ENCODE measurements at places on chromosomes 5 and 9.

GRCh38 chr5:106174903-106175302 is 1495.8 kb downstream of the EFNA5 start:
- DNase-seq: no peak

GRCh38 chr5:96969366-96969765 is 33.5 kb downstream of the LNPEP start:
- no peak for DNase-seq

DNA sequence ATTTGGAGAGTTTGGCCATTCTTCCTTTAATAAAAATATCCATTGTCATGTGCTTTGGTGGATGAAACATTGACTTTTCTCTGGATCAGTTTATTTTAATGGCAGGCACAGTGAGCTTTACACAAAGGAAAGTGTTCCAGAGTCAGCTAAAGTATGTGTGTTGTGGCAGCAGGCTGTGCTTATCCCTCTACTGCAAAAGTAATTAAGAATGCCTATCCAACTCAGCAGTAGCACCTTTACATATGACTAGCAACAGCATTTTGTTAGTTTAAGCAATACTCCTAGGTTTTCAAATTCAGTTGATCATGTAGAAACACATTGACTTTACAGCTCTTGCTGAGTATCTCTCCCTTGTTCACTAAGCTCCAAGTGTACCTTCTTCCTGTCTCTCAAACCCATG is 730.5 kb upstream of the RGMB start:
- DNase-seq: no peak

GRCh38 chr9:127277099-127277498 is 12.5 kb downstream of the GARNL3 start:
- no peak for DNase-seq

DNA sequence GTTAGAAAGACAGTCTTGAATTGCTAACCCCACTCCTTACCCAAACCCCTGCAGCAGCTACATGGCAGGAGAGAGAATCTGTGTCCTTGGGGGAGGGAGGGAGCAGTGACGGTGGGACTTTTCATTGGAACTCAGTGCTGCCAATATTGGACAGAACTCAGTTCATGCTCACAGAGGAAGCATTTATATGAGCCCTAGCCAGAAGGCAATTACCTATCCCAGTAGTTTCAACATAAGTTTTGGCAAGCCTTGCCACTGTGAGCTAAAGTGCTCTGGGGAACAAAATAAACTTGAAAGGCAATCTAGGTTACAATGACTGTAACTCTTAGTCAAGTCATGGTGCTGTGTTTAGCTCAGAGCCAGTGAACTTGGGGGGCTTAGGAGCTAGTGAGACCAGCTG is 1013.4 kb upstream of the COX7C start:
- no peak for DNase-seq

DNA sequence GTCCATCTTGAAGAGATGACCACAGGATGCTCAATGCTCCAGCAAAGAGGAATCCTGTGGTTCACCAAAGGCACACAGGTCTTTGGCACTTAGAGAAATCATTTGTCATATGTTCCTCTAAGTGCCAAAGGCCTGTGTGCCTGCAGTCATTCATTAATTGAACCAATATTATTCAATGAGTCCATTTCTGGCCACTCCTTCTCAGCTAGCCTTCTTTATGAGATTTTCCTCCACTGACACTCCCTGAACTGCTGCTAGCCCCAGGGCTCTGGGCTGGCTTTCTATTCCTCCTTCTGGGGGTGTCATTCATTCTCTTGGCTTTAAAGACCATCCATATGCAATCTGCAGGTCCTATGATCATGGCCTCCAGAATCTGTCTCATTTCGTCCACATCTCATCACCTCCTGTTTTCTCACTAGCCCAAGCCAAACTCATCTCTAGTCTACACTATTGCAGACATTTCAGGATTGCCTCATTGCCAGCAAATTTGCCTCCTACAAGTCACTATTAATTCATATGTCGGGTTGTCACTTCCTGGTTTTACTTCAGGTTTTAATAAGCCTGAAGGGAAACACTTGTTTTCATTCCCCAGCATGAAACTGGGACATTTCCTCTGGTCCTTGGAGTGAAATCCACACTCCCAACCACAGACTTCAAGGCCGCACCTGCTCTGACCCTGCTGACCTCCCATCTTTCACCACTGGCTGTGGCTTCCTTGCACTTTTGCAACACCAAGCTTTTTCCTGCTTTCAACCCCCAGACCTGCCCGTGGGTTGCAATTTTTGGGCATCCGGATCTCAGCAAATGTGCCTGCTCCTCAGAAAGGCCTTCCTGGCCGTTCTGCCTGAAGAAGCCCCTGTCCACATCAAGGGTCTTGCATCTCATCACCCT is 35.1 kb downstream of the KCNIP1 start:
- DNase-seq: no peak

DNA sequence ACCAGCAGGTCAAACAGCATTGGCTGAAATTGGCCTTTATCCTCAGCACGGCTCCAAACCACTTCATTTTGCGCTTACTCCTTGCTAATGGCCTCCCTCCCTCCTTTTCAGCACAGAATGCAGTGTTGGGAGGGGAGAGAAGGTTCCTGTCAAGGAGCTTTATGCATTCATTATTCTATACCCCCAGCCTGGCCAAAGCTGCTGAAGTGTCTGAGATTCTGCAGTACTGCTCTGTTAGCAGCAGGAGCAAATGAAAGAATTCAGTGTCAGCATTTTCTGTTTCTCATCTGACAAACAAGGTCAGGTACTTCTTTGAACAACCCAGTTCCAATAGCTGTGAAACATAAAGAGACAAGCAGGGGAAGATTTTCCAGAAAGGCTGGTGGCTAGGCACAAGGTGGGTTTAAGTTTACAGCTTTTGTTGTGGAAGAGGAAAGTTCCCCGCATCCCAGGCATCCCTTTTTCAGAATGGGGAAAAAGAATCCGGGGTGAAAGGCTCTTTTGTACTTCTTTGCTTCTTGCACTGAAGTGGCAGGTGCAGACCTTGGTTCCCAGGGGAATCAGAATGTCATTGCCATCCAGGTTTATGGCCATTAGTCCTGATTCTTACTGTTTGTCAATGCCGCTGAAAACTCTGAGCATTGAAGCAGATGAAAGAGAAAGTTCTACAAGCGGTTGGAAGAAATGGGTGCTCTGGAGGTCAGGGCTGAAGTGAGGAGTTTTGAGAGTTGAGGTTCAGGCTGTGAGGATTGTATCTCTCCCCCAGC is 109.3 kb upstream of the APC start:
- no peak for DNase-seq

GRCh38 chr5:116472274-116472673 is 102.3 kb downstream of the SEMA6A start:
- no peak for DNase-seq

DNA sequence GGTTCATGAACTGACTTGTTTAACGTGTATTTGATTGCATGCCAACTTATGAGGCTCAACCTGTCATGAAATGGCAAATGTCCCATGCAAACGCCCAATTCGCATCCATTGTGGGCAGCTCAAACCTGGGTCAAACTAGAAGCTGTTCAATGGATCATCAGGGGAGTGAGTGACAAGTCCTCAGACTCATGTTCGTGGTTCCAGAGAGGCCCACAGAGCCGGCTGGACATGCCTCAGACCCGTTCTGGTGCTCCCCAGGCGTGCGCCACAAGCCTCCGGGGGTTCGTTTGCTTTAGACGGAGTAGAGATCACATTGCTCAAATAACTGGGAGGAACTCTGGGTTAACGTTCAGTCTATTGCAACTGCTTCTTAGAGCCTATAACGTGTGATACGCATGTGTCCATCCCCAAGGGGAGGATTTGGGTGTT is 15.0 kb downstream of the GFI1B start:
- DNase-seq: no peak

GRCh38 chr5:96902876-96903275 is 26.6 kb downstream of the ERAP2 start:
- DNase-seq: no peak

GRCh38 chr5:83035373-83036100 is 41.7 kb downstream of the TMEM167A start:
- DNase-seq: no peak

GRCh38 chr5:30040488-30041118 is 1152.9 kb upstream of the CDH6 start:
- no peak for DNase-seq

- no peak for DNase-seq
These were observed 41.6 kb downstream of the MYO10 start for GRCh38 chr5:16894236-16895057.

DNA sequence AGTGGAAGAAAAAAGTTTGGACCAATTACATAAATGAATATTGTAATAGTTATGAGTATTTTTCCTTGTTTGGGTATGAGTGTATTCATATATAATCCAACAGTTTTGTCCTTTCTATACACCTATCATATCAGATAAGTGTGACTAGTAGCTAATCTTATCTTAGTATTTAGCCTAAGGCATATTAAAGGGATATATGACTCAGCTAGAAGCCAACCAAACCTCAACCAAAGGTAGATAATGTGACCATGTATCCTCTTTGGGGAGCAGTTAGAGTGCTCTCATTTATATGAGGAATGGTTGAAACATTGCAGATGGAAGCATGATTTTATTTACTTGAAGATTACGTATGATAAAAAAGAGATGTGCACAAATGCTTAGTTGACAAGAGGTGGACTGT is 370.0 kb upstream of the CTNND2 start:
- no peak for DNase-seq

DNA sequence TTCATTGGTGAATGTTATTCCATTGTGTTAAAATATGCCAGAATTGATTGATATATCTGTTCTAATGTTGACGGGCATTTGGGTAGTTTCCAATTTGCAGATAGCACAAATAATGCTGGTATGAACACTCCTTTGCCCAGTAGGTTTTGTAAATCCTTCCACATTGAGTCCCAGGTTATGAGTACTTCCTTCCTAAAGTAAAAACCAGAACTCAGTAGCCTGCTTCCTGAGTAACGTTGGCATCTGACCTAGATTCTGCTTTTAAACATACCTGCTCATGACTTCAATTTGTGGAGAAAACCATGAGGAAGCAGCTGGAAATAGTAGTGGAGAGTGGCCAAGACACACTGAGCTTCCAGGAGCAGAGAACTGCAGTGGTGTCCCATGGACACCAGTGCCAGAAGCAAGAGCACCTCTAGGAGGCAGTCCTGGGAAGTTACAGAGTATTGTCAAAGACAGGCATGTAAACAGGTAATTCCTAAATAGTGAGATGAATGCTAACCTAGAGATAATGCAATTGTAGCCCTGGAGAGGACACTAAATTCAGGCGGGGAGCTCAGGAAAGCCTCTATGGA is 24.3 kb upstream of the RASGRF2 start:
- DNase-seq: no peak

GRCh38 chr5:91059409-91059808 is 323.7 kb downstream of the ARRDC3 start:
- DNase-seq: no peak

DNA sequence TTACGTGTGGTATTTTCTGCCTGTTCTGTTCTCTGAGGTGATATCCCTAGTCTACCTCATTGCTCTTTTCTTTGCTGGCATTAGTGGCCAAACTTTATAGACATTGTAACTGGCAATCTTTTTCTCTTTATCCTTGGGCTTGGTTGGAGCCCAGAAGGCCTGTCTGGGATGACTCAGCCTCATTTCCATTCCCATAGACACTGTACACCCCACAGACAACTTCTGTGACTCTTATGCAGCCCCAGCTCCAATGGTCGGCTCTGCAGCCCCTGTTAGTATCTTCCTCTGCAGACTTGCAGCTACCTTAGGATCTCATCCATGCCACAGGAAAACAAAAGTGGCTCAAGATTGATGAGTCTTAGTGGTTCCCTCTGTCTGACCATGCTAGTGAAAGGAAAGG is 79.8 kb downstream of the CFAP95 start:
- DNase-seq: no peak

- no peak for DNase-seq
These were observed 10.3 kb downstream of the WNK2 start for GRCh38 chr9:93194221-93194625.

DNA sequence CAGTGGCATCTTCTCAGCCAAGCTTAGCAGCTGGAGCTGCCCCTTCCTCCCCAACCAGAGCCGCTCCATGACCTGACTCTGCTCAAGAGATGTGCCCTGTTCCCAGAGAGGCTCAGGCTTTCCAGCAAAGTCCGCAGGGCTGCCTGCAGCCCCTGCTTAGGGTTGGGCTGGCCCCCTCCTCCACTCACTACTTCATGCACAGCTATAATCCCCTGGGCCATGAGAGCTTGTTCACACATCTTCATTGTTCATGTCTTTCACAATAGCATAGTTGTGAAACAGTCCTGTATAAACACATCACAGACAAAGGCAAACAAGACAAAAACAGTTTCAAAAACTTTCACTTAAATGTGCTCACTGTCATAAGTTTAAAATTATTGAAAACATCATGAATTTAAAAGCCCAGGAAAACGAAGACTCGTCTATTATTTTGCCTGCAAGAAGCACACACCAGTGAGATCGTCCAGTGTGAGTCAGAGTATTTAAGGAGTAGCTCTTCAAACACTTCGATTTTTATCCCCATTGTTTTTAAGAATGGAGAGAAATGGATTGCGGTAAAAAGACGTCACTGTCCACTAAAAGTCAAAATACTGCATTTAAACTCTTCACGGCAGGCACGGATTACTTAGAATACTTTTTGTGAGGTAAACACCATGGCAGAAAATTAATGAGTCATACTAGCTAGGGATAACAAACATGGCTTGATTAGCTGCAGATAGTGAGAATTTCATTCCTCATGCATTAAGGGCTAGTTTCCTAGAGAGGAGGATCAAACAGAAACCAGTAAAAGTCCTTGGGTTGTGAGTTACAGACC is 40.7 kb upstream of the S1PR3 start:
- DNase-seq: no peak

- DNase-seq: no peak
These were observed 30.4 kb downstream of the CAMK4 start for GRCh38 chr5:111254613-111255012.

DNA sequence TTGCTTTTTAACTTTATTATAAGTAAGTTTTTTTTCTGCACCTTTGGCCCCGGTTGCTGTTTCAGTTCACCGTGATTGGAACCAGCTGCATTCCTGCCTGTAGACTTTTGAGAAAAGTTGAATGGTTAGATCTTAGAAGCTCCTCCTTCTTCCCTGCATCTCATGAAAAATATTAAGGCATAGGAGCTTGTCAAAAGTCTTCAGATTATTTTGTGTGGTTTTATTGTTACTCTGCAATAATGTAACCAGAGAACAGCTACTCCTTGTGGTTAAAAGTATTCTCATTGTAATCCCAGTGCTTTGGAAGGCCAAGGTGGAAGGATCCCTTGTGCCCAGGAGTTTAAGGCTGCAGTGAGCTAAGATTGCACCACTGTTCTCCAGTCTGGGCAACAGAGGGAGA is 3.3 kb upstream of the SLC2A8 start:
- DNase-seq: no peak

GRCh38 chr5:89473196-89473595 is 590.2 kb upstream of the MEF2C start:
- no peak for DNase-seq

GRCh38 chr9:127396253-127396807 is 639 bp upstream of the SLC2A8 start:
- DNase-seq: no peak

All from stimulated activated CD8-positive, alpha-beta memory T cell treated with anti-CD3 and anti-CD28 coated beads, Interleukin-15, amount 100 ng/mL, for 24 hours (primary cell).